T-helper 17 cell (primary cell): ENCODE measurements at places on chromosomes 7 and 10.

DNA sequence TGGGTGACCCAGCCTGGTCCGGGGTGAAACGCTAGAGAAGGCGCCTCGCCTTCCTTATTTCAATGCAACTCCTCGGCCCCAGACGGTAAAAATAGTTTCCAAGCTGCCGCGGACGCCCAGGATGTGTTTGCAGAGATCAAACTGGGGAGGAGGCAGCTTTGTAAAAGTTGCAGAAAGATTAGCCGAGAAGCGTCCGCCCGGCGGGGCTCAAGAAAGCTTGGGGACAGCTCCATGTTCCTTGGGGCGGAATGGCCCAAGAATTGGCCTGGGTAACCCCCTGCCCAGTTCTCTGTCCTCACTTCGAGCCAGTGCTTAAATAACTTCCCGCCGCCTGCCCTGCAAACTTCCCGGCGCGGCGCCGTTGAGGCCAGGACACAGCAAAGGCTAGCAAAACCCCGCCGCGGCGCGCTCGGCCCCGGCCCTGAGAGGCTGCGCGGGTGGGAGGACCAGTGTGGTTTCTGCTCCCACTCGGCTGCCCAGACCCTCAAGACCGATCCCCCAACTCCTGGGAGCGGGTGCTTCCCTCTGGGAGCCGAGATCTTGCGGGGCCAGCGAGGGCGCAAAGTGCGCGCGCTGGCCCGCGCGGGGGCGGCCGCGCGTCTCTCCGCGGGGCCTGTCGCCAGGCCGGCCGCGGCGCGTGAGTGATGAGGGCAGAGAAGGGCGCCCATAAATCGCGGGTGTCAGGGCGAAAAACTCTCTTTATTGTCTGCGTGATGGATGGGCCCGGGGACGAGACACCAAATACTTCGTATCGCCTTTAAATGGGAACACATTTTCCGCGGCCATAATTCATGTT lies 6.3 kb upstream of the ZNF503 start:
- DNase-seq: no peak

GRCh38 chr10:49632406-49633317 lies 18.8 kb downstream of the CHAT start:
- DNase-seq: no peak

DNA sequence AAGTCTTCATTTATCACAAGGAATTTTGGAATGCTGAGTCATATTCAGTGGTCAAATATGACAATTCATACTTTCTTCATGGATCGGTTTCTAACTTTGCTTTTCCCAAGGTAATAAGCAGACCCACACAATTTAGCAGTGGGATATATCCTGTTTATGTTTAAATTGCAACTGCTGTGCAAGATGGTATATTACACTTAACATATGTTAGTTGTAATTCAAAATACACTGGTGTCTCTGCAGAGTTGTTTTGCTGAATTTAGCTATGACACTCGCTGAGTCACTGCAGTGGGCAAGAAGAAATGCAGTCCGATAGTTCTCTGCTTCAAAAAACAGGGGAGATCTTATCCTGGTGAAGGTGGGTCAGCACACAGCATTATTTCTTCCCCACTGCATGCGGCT lies 194.8 kb upstream of the PTN start:
- DNase-seq: no peak

- DNase-seq: peak; percentile 23
Observed at GRCh38 chr10:6200734-6201515, 1.8 kb upstream of the PFKFB3 start.

- no peak for DNase-seq
Observed at GRCh38 chr10:51368943-51369342, 294.7 kb downstream of the PRKG1 start.

DNA sequence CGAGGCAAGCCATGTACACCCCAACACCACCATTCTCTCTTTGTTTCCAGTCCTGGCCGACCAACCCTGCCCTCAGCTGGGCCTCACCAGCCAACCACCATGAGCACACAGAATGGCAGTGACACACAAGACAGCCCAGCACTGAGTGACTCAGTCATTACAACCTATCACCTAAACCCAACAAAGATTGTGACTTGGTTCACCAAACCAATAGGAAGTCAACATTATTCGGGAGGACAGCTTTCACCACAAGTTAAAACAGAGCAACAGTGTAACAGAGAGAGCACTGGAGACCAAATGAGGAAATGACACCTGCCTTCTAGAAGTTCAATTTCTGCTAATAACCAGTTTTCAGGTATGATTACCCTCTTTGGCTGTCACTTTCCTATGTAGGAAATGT lies 72.1 kb downstream of the DNMBP start:
- no peak for DNase-seq

DNA sequence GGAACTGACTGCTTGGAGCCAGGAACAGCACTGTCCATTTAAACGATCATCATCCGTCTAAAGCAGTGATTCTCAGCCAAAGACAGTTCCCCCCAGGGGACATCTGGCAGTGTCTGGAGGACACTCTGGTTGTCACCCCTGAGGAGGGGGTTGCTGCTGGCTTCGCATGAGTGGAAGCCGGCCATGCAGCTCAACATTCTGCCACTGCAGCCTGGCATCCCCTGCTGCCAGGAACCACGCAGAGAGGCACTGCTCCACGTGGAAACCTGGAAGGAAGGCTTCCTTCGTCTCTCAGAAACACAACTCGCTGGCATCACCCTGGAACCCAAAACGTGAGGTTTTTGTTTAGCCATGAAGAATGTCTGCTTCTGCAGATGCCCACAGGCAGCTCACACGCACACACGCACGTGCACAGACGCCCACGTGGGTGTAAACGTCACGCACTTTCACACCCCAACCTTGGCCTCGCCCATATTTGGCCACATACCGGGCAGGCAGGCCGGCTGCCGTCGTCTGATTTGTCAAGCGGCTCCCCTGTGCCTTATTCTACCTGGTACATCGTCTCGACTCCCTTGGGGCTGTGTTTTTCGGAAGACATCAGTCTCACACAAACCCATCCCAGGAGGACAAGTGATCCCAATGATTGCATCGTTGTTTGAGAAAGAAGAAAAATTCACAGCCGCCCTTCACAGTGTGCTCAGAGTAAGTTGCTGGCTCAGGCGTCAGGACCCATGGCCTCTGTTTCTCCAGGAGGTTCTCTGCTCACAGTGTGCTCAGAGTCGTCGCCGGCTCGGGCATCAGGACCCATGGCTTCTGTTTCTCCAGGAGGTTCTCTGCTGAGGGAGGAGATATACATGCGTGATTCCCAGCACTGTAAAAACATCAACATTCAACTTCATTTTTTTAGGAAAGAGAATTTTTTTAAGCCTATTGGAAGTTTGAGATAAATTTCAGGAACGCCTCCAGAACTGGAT lies 127.2 kb upstream of the PPP2R2D start:
- DNase-seq: no peak

- DNase-seq: no peak
Observed at GRCh38 chr7:151076863-151077704, 3.5 kb downstream of the FASTK start.
